Dermis microvascular lymphatic vessel endothelial cell (primary cell): ENCODE measurements at places on chromosomes 2 and 18.

GRCh38 chr2:76188334-76189008, 477.8 kb upstream of the GCFC2 start:
- no peak for DNase-seq

GRCh38 chr2:70919672-70920366, 15.9 kb upstream of the ATP6V1B1 start:
- peak; percentile 45 for DNase-seq

GRCh38 chr2:149192427-149192826, 138.0 kb upstream of the LYPD6 start:
- DNase-seq, result no peak

- no peak for DNase-seq
Observed at GRCh38 chr2:96789245-96789617, 26.8 kb upstream of the CNNM3 start.

DNA sequence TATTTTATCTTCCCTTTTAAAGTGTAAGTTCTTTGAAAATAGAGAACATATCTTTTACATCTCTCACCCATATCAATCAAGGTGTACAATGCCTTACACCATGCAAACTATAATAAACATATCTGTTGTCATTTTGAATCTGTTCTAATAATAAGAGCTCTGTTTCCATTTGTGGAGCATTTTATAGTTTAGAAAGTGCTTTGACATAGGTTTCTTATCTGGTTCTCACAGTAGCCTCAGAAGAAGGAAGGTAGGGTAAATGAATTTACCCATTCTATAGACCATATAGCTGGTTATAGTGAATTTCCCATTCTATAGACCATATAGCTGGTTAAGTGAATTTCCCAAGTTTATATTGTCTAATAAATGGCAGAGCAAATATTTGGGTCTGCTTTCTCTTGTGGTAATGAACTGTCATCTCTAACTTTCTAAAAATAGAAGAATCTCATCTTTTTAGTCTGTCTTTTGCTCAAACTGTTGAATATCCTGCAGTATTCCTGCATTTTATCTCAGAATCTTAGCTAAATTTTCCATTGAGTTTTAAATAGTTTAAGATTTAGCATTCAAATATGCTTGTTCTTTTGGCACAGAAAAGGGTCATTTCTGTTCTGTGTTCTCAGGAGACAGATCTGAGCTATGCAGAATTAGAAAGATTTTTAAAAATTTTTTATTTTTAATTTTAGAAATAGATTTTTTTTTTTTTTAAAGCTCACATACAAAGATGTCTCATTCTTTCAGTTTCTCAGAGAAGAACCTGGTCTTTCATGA, 80.7 kb upstream of the STON1 start:
- no peak for DNase-seq

GRCh38 chr18:80175451-80176204, 66.6 kb downstream of the ADNP2 start:
- DNase-seq, result no peak

- DNase-seq, result peak; percentile 21
Observed at GRCh38 chr2:112884869-112885505, 26.0 kb upstream of the IL37 start.

DNA sequence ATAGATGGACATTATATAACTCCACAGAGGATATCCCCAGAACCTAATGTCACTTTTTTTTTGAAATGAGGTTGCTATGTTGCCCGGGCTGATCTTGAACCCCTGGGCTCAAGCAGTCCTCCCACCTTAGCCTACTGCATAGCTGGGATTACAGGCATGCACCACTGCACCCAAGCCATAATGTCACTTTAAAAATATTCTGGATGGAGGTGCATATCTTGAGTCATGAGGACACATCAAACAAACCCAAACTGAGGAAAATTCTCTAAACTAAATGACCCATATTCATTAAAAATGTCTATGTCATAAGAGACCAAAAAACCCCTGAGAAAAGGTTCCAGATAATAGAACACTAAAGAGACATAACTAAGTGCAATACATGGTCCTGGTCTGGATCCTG, 36.3 kb downstream of the OSGEPL1 start:
- DNase-seq, result no peak

GRCh38 chr2:119696494-119697030, 17.6 kb downstream of the TMEM177 start:
- no peak for DNase-seq

DNA sequence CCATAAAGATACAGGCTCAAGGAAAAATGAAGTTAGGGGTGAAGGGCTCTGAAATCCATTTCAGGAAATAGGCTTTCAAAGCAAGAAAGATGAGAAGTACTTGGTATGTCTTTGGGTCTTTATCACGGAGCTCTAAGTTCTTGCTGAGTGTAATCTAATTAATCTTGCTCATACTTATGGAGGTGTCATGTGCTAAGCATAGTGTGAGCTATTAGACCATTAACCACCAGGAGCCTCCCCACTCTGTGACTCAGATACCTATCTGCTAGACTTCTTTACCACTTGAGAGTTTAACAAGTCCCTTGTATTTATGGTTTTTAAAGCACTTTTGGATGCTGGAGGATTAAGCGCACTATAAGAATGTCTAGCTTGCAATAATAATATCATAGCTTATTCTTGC, 678.7 kb downstream of the EPHA4 start:
- no peak for DNase-seq

GRCh38 chr18:57854726-57855125, 51.6 kb upstream of the ATP8B1 start:
- DNase-seq, result no peak

DNA sequence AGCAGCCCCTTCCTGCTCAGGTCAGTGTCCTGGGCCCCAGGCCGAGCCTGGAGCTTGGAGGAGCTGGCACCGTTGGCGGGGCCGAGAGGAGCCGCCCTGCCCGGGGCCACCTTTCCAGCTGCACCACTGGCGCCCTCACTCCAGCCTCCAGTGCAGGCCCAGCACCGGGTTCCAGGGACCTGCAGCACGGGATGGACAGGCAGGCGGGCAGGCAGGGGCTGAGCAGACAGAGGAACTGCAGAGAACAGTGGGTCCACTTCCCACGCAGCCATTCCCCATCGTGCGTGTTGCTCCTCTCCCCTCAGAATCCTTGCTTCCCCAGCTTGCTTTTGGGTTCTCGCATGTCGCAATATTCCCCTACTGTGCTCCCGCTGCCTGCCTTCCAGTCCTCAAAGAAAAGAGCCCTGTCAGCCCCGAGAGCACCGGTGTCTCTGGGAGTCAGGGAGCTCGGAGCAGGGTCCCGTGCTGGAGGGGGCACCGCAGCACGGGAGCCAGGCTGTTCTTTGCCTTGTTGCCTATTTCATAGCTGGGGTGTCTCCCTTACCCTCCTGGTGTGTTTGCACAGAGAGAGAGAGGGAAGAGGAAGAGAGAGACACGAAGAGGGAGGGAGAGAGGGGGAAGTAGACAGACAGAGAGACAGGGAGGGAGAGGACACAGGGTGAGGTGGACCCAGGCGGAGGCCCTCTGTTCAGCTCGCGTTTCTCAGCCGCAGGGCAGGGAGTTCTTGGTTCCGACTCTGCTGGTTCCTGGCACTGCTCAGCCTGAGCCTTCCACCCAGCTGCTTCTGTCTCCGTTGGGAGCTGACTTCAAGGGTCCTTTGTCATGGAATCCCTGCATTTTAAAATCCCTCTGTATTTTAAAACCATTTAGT, 126.0 kb downstream of the MBP start:
- DNase-seq, result no peak
